Left ventricle myocardium inferior (tissue), 1 donor: ENCODE measurements at places on chromosomes 16 and 17. TPM values are rescaled to one million over a fixed set of nuclear protein-coding genes. Genes with fewer than 3 reads are reported as not detected.

KRT17 gene
- not detected for total RNA-seq

SLFN11 gene
- total RNA-seq = 15.1 TPM

GCGR gene
- not detected for total RNA-seq

OMG gene
- total RNA-seq = 0.25 TPM

KCNJ2 gene
- 44.8 TPM for total RNA-seq

KRTAP2-1 gene
- total RNA-seq = not detected

CCL5 gene
- 0.60 TPM for total RNA-seq

KRT32 gene
- 0.22 TPM for total RNA-seq

BFAR gene
- total RNA-seq = 28.6 TPM

TERB1 gene
- not detected for total RNA-seq

NR1D1 gene
- 19.1 TPM for total RNA-seq

ZNF624 gene
- total RNA-seq = 1.2 TPM

OR3A3 gene
- total RNA-seq = not detected

FOXJ1 gene
- not detected for total RNA-seq

TMEM114 gene
- not detected for total RNA-seq

ADGRG3 gene
- total RNA-seq = 0.36 TPM

CCDC154 gene
- total RNA-seq = 1.3 TPM

UTS2R gene
- 1.4 TPM for total RNA-seq

GSE1 gene
- 34.2 TPM for total RNA-seq

KRTAP4-3 gene
- not detected for total RNA-seq
